Glomerular endothelial cell (primary cell): ENCODE measurements at places on chromosomes 3 and 15.

GRCh38 chr15:37767841-37768455 lies 166.5 kb upstream of the TMCO5A start:
- DNase-seq = no peak

GRCh38 chr15:53710906-53711305 lies 48.6 kb downstream of the WDR72 start:
- DNase-seq = no peak

DNA sequence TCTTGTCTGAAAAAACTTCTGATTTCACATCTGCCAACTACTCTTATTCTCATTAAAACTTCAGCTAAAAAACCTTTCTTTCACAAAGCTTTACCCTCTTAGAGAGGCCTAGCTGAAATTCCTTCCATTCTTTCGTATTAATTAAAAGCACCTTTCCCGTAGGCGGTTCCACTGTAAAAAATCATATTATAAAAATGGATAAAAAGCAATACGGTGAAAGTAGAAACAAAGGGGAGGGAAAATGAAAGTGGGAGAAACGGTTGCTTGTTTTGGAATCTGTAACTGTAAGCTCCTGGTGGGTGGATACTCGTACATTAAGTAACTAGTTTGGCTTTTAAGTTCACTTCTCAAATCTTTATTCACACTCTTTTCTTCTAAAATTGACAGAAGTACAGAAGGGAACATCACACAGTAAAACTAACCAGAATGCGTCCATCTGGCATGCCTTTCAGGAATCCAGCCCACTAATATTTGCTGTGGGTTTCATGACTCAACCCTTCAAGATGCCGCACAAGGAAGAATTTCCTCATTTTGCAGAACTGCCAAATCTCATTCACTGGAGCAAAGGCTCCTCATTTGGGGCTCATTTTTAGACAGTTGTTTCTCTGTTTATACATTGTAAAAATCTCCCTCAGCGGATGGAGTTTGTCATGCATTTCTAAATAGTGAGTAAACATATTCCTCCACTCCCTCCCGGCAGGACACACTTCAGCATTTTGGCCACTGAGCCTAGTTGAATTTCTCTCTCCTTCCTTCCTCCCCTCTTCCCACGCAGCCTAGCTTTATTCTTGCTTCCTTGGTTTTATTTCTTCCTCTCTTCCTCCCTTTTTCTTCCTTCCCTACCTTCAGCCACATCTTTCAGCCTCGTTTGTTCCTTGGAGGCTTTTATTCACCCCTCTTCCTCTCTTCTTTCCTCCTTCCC lies 419.5 kb upstream of the NAALADL2 start:
- no peak for DNase-seq

GRCh38 chr3:42581400-42581708 lies 413 bp downstream of the SEC22C start:
- no peak for DNase-seq

DNA sequence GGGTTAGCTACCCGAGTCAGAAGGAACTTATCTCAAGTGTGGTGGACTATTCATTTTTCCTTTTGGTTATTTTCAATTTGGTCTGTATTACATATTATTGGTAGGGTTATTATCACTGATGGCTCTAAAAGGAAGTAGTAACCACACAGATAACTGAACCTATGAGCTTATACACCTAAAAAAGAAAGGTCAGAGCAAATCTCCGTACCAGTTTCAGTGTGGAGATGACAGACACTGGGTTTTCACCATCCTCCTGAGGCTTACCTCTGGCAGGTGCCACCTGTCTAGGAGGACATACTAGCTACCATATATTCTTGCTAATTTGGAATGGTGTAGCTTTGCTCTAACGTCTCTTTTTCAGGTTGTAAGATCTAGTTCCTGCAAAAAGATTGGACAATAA lies 10.2 kb downstream of the GAP43 start:
- no peak for DNase-seq

DNA sequence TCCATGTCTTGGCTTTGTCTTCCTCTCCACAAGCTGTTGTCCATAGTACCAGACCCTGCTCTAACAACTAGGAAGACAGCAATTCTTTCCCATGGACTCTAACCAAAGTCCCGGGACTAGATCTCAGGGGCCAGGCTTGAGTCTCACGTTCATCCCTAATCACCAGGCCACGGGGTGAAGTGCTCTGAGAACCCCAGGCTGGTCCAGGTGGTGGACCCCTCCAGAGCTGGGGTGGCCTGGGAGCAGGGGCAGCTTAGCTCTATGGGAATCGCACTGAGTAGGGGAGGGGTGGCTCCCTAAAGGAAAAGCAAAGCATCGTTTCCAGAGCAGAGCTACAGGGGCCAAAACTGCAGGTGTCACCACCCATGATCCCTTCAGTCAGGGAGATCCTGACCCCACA lies 150.9 kb downstream of the TPRA1 start:
- DNase-seq = no peak

- DNase-seq = no peak
Observed at GRCh38 chr3:72102112-72102616, 317.2 kb upstream of the PROK2 start.

- DNase-seq = no peak
Observed at GRCh38 chr3:158169091-158169491, 59.2 kb downstream of the RSRC1 start.

DNA sequence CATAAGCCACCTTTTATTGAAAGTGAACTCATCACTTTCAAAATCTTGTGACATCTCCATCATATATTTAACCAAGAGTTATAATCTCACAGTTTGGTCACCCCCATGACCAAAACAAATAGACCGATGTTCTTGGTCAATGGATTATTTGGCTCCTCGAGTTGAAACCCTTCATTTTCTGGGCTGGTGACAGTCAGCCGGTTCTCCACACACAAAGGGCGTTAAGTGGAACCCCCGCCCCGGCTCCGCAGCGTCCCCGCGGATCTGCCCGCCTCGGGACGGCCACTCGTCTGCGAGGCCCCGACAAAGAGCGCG lies 772 bp downstream of the TSPAN3 start:
- DNase-seq = no peak

DNA sequence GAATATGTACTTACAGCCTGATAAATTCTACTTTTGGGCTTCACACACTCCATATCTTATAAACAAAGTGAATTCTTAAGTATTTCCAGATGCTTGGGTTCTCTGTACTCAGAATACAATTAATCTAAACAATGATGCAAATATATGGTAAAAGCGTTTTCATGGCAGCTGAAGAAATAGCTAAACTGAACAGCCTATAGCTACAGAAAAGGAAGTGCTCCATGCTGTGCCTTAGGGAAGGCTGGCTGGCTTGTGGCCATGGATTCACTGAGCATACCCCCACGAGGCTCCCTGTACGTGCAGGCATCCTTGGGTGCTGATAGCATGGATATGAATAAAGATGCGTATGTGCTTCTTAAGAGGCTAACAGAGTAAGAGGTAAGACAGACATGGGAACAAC lies 264.0 kb downstream of the KLF13 start:
- DNase-seq = no peak

DNA sequence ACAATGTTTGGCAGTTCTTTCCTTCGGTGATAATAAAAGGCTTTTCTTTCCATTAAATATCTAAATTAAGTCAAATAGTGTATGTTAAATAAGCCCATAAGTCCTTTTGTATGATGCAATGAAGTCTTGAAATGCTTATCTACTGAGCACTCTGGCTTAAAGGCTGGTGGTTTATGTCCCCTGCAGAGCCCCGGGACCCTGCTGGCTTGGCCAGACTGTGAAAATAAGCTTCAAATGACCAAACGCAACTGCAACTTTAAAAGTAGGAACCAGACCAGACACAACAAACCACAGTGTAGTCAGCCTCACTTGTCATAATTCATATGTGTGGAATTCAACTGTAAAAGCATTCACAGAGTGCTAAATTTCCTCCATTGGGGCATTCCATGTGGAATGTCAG lies 72.5 kb downstream of the FOXP1 start:
- no peak for DNase-seq

- peak; percentile 12 for DNase-seq
Observed at GRCh38 chr3:155352900-155353490, 59.5 kb upstream of the STRIT1 start.

DNA sequence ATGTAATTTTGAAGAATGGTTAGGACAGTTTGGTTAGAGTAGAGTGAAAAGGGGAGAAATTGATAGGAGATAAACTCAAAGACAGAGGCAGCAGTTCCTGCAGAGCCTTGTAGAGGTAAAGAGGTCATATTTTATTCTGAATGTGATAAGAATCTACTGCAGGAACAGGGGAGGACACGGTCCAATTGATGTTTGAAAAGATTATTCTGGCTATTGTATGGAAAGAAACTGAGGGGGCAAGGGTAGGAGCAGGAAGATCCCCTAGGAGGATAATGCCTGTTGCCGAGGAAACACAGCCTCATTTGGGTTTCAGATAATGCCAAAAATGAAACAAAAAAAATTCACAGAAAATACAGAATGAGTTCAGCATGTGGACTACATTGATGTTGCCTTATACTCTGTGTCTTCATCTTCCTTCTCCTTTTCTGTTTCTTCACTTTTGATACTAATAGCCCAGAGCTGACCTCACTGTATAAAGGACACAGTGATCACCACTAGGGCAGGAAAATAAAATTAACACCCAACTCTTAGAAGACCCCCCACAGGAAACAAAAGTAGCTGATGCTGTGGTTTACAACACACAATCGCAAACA lies 454.6 kb upstream of the UBE2E2 start:
- no peak for DNase-seq

GRCh38 chr3:104886220-104886995 lies 480.3 kb upstream of the ALCAM start:
- no peak for DNase-seq

DNA sequence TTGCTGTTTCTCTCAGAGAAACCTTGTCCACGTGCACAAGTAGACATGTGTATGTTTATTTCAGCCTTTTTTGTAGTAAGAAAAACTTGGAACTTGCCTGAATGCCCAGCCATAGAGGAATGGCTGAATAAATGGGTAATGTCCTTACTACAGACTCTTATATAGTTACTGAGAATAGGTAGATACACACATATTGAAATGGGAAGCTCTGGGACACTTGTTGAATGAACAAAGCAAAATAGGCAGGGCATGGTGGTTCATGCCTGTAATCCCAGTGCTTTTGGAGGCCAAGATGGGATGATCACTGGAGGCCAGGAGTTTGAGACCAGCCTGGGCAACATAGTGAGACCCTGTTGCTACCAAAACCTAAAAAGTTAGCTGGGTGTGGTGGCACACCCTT lies 1.7 kb downstream of the UNC45A start:
- DNase-seq = no peak

DNA sequence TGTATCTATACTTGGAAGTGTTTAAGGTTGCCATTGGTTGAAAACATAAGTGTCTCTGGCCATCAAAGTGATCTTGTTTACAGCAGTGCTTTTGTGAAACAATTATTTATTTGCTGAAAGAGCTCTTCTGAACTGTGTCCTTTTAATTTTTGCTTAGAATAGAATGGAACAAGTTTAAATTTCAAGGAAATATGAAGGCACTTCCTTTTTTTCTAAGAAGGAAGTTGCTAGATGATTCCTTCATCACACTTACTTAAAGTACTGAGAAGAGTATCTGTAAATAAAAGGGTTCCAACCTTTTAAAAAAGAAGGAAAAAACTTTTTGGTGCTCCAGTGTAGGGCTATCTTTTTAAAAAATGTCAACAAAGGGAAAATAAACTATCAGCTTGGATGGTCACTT lies 19.7 kb downstream of the B3GNT5 start:
- DNase-seq = no peak

- DNase-seq = no peak
Observed at GRCh38 chr3:46143951-46144473, 64.1 kb downstream of the CCR1 start.

GRCh38 chr3:184986366-184986889 lies 166.4 kb downstream of the C3orf70 start:
- DNase-seq = no peak

DNA sequence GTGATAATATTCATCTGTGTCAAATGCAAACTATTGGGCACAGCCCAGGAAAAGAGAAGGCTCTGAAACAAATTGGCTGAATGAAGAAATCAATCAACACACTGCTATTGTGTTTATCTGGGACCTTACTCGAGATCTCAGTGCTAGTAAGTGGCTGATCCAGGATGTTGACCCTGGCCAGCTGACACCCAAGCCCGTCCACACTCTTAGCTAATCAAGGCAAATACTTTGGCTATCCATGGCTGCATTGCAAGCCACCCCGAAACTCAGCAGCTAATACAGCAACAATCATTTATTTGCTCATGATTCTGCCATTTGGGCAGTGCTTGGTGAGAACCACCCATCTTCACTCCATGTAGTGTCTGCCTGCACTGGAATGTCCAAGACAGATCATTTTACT lies 74.1 kb upstream of the UBE3A start:
- DNase-seq = no peak

DNA sequence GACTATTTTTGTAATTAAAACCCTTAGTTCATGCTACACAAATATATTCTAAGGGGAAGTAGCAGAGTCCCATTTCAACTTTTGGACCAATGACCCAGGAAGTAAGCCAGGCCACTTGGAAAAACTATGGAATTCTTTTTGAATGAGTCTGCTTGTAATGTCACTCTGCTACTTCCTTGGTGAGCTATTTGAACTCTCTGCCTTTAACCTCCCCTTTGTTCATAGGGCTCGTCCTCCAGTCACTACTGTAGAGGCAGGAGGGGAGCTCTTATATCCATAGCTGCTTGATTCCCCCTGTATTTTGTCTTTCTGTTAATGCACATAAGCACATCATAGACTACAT lies 119.6 kb downstream of the UACA start:
- DNase-seq = no peak

GRCh38 chr3:149216193-149216869 lies 5.3 kb downstream of the CP start:
- DNase-seq = no peak

DNA sequence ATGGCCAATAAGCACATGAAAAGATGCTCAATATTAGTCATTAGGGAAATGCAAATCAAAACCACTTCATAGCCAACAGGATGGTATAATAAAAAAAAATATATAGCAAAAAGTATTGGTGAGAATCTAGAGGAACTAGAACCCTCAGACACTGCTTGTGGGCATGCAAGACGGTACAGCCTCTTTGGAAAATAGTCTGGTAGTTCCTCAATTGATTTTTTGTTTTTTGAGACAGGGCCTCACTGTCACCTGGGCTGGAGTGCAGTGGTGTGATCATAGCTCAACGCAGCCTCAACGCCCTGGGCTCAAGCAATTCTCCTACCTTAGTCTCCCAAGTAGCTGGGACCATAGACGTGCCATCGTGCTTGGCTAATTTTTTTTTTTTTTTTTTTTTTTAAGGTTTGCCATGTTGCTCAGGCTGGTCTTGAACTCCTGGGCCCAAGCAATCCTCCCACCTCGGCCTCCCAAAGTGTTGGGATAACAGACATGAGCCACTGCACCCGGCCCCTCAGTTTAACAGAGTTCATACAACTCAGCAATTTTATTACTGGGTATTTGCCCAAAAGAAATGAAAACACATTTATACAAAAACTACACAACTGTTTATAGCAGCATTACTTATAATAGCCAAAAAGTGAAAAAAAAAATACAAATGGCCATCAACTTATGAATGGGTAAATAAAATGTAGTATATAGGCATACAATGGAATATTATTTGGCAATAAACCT lies 5.1 kb downstream of the PRC1 start:
- DNase-seq = no peak

GRCh38 chr15:32818758-32819447 lies 101.1 kb downstream of the GREM1 start:
- no peak for DNase-seq
